Cardiac fibroblast (primary cell): ENCODE measurements at places on chromosomes 16 and 17.

DNA sequence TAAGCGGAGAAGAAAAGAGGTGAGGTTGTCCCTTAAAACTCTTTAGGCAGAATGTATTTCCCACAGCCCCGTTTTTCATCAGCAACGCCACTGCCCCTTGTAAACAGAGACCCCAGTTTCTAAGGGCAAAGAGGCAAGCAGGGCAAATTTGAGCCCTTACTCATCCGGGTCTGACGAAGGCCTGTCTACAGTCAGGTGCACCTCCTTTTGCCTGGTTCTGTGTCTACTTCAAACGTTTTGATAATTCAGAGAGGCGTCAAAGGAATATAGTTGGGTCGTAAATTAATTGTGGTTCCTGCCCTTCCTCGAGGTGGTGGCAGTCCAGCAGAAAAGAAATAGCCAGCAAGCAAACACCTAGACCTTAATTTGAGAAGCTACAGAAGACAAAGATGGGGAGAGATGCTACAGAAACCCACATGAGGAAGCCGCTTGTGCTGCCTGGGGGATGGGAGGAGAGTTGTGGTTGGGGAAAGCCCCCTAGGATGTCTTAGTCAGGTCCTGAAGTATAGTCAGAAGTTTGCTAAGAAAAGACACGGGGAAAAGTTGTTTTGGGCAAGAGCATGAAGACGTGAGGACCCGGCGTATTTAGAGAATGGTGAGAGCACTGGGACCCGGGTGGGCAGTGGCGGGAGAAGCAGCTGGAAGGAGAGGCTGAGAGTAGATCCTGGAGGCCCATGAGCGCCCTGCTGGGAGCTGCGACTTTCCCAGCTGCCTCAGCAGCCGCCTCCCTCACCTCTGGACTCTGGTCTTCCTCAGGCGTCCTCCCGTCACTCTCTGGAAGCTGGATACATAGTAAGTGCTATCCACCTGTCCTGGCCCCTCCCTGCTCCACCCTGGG is 2.4 kb downstream of the FBRS start:
- DNase-seq = peak; percentile 61

DNA sequence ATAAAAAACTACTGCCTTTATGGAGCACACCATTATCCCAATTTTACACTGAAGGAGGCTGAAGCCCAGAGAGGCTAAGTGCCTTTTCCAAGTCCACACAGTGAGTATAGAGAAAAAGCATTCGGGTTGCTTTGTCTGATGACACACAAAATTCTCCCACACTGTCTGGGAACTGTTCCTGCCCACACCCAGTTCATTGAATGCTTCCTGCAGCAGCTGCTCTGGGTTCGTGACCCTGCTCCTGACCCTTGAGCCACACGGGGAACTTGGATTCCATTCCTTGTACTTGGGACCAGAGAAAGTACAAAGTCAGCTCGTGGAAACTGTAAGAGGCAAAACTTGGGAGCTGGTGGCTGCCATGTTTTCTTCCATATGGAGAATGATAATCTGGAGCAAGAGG is 57.9 kb downstream of the AKAP1 start:
- peak; percentile 23 for DNase-seq

- peak; percentile 51 for DNase-seq
Observed at GRCh38 chr17:38693700-38694329, 11.3 kb upstream of the MLLT6 start.

DNA sequence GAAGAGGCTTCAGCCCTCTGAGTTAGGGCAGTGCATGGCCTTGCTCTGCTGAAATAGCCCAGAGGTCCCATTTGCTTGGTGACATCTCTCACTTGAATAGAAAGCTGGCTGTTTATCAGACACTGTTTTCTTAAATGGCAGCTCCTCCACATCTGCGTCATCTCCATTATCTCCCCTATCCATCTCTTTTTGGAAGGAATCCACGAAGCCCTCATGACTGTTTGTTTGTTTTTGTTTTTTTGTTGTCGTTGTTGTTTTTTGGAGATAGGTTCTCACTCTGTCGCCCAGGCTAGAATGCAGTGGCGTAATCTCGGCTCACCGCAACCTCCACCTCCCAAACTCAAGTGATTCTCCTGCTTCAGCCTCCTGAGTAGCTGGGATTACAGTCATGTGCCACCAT is 16.6 kb downstream of the NAA60 start:
- DNase-seq = no peak

DNA sequence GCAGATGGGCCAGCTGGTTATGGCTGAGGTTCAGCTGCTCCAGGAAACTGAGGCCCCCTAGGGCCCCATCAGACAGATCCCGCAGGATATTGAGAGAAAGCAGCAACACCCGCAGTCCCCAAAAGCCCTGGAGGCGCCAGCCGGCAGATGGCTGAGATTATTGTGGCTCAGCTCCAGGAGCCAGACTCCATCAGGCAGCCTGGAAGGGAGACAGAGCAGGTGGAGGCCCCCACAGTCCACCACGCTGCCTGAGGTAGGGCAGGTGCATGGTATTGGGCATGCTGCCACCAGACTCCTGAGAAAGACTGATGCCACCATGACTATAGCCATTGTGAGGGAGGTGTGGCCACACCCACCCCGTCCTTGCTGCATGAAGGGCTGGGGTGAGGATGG is 9.5 kb upstream of the TMEM101 start:
- DNase-seq = no peak

DNA sequence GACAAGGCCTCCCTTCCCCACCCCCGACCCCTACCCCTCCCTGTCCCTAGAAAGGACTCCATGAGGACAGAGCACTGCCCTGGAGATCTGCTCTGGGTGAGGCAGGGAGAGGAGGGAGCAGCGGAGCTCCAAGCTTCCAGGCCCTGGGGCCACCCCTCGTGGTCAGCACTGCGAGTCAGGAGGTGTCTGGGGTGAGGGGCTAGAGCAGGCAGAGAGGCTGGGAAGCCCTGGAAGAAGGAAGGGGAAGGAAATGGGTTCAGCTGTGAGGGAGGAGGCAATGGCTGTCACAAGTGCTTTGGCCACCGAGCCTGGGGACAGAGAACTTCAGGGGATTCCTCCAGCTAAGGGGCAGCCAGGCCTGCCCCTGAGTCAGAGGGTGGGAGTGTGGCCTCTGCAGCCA is 28.2 kb upstream of the DNAI2 start:
- DNase-seq = no peak

GRCh38 chr16:78483124-78483992 is 383.9 kb downstream of the WWOX start:
- no peak for DNase-seq
